IMR-90 (cell line): ENCODE measurements at places on chromosomes 3 and 15. TPM values are rescaled to one million over a fixed set of nuclear protein-coding genes. Genes with fewer than 3 reads are reported as not detected.

- H3K36me3 ChIP-seq, result peaks cover 30% of the 10 kb centered on the region
- no peaks in the 10 kb centered on the region for H3K27me3 ChIP-seq
- no peak for DNase-seq
- H3K27ac ChIP-seq, result no peak overlapping the region
Observed at GRCh38 chr15:65595960-65596359, 15.0 kb downstream of the INTS14 start.

Gene MINAR1
- 1.4 and 1.6 TPM in 2 replicates for total RNA-seq

DNA sequence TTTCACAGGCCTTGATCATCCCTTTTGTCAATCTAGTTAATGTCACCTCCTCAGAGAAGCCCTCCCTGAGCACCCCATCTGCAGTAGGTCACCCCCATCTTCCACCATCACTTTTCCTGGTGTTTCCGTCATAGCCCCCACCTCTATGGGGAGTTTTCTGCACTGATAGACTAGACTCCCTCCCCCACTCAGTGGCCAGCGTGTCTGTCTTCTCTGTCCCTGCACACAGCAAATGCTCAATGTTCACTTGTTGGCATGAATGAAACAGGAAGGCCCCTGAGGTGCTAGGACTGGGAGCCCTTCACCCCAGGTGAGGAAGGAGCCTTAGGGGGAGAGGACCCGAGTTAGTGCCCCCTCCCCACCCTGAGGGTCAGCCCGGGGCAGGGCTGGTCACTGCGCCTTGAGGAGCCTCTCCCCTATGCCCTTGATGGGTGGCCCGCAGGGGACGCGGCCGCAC, 15.8 kb upstream of the FANCD2 start:
- no peaks in the 10 kb centered on the region for H3K36me3 ChIP-seq
- peak overlapping the region; percentile 83 for H3K4me3 ChIP-seq
- no peak for DNase-seq
- peak overlapping the region; percentile 25 for H3K27ac ChIP-seq

DNA sequence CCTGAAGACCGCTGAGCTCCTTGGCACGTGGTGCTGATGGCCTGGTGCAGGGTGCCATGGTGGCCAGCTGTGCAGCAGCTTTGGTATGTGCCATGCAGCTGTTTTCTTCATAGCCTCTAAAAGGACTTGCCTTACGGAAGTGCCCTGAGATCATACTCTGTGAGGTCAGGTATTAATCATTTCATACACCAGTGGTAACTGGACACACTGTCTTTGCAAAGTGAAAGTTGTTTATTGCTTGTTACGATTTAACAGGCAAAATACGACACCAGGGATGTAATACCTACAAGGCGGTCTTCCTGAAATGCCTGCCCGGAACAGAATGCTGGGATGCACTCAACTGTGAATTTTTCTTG, 184.6 kb downstream of the ATP10A start:
- peaks cover 16% of the 10 kb centered on the region; the same call in 1 of the 2 replicates for H3K36me3 ChIP-seq
- no peak for DNase-seq
- no peaks in the 10 kb centered on the region for H3K27me3 ChIP-seq
- H3K4me3 ChIP-seq, result no peak overlapping the region
- H3K27ac ChIP-seq, result no peak overlapping the region

DNA sequence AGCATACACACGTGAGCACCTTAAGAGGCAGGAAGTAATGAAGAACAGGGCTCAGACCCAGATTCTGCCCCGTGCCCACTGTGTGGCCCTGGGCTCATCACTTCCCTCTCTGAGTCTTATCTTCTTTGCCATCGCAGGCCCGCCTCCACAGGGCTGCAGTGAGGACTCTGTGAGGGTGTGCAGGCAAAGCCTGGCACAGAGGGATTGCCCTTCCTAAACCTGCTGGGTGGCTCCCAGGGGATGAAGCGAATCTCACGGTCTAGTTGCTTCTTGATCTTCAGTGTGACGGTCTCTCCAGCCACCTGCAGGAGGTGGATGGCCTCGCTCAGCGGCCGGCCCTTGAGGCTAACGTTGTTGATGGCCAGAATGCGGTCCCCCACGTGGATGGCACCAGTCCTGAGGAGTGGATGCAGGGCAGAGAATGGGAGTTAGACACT, 32.8 kb downstream of the GRIP2 start:
- H3K27ac ChIP-seq, result no peak overlapping the region
- H3K27me3 ChIP-seq, result peaks cover 12% of the 10 kb centered on the region
- H3K4me3 ChIP-seq, result no peak overlapping the region
- H3K4me1 ChIP-seq, result no peaks in the 10 kb centered on the region

DNA sequence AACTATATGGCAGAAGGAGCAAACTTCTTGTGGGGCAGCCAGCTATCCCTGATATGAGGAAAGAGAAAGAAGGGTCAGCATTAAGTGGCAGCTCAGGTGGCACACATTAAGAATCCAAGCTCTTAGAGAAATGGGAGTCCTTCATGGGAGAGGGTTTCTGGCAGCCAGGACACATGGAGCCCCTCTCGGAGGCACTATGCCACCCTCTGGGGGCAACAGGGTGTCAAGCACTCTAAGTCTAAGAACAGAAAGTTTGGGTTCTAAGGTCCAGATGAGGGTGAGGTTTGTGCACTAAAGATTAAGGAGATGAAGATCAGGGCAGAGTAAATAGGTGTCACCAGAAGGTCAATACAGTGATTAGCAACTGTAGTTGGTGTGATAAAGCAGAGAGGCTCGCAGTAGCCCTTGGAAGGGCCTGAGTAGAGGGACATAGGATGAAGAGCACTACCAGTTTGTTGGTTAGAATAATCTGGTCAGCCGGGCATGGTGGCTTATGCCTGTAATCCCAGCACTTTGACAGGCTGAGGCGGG, 89.3 kb downstream of the ST6GAL1 start:
- H3K4me1 ChIP-seq, result no peaks in the 10 kb centered on the region
- H3K4me3 ChIP-seq, result no peak overlapping the region
- DNase-seq, result no peak
- no peak overlapping the region for H3K27ac ChIP-seq
- no peaks in the 10 kb centered on the region for H3K36me3 ChIP-seq

Gene PIGB
- total RNA-seq, result 11.8 and 17.5 TPM in 2 replicates

Gene RAB5A
- total RNA-seq, result 46.4 and 82.8 TPM in 2 replicates

DNA sequence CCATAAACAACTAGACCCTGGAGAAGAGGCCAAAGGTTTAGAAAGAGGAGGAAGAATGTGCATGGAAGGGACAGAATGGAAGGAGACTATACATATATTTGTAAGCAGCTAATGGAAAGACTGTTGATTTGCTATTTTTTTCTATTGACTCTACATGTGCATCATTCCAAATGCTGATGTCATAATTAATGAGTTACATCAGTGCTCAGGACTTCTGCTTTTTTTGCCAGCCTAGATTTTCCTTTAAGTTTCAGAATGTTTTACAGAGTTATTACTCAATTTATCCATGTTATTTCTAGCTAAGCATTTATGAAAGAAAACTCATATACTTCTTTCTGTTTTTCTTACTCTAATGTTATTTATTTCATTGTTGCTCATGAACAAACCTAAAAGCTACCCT, 62.6 kb upstream of the VGLL3 start:
- no peaks in the 10 kb centered on the region for H3K4me1 ChIP-seq
- H3K4me3 ChIP-seq, result no peak overlapping the region
- no peaks in the 10 kb centered on the region for H3K36me3 ChIP-seq
- no peaks in the 10 kb centered on the region for H3K27me3 ChIP-seq
- no peak for DNase-seq
- H3K27ac ChIP-seq, result no peak overlapping the region

- no peaks in the 10 kb centered on the region; the same call in 1 of the 2 replicates for H3K4me1 ChIP-seq
- H3K36me3 ChIP-seq, result no peaks in the 10 kb centered on the region
Observed at GRCh38 chr15:29021857-29022256, 136.1 kb downstream of the APBA2 start.

GRCh38 chr15:78098131-78098755, 5.9 kb downstream of the SH2D7 start:
- no peak overlapping the region for H3K27ac ChIP-seq
- no peaks in the 10 kb centered on the region for H3K36me3 ChIP-seq
- no peak overlapping the region for H3K4me3 ChIP-seq
- peaks cover 10% of the 10 kb centered on the region for H3K4me1 ChIP-seq

DNA sequence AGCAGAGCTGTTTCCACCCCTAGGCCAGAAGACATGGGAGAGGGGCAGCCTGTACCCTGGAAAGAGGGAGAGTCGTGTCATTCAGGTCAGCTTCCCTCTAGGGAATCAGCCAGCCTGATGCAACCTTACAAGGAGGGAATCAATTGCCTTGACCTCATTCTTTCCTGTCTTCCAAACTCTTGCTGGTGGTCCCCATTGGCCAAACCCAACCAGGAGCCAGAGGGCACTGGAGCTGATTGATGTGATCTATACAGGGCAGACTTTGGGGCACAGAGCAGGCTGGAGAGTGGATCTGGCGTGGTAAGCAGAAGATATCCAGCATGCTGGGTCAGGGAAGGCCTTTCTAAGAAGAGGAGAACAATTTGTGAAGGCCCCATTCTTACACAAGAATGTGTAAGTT, 19.1 kb upstream of the MAGEF1 start:
- peaks cover 18% of the 10 kb centered on the region for H3K27me3 ChIP-seq
- H3K4me3 ChIP-seq, result no peak overlapping the region
- no peaks in the 10 kb centered on the region for H3K36me3 ChIP-seq
- no peak for DNase-seq
- no peak overlapping the region for H3K27ac ChIP-seq
- H3K4me1 ChIP-seq, result peaks cover 3% of the 10 kb centered on the region; the same call in 1 of the 2 replicates

Gene TUSC7
- total RNA-seq, result not detected in 2 replicates

- no peak overlapping the region for H3K4me3 ChIP-seq
- DNase-seq, result peak; percentile 89
- H3K27ac ChIP-seq, result peak overlapping the region; percentile 1; the same call in 1 of the 2 replicates
- no peaks in the 10 kb centered on the region for H3K36me3 ChIP-seq
Observed at GRCh38 chr15:71800835-71801745, 9.3 kb upstream of the NR2E3 start.

Gene ELL3
- 1.6 and 1.7 TPM in 2 replicates for total RNA-seq

Gene AP4E1
- 6.8 and 12.8 TPM in 2 replicates for total RNA-seq

Gene SAMD7
- total RNA-seq, result not detected in 2 replicates

Gene KBTBD13
- not detected in 2 replicates for total RNA-seq

- no peak overlapping the region for H3K4me3 ChIP-seq
- no peaks in the 10 kb centered on the region for H3K4me1 ChIP-seq
- H3K27ac ChIP-seq, result no peak overlapping the region
- no peaks in the 10 kb centered on the region for H3K36me3 ChIP-seq
- DNase-seq, result no peak
- H3K27me3 ChIP-seq, result peaks cover 47% of the 10 kb centered on the region
Observed at GRCh38 chr3:184395320-184395660, 15.4 kb downstream of the CHRD start.

Gene STRC
- total RNA-seq, result not detected in 2 replicates

Gene SERPINI2
- total RNA-seq, result not detected in 2 replicates

DNA sequence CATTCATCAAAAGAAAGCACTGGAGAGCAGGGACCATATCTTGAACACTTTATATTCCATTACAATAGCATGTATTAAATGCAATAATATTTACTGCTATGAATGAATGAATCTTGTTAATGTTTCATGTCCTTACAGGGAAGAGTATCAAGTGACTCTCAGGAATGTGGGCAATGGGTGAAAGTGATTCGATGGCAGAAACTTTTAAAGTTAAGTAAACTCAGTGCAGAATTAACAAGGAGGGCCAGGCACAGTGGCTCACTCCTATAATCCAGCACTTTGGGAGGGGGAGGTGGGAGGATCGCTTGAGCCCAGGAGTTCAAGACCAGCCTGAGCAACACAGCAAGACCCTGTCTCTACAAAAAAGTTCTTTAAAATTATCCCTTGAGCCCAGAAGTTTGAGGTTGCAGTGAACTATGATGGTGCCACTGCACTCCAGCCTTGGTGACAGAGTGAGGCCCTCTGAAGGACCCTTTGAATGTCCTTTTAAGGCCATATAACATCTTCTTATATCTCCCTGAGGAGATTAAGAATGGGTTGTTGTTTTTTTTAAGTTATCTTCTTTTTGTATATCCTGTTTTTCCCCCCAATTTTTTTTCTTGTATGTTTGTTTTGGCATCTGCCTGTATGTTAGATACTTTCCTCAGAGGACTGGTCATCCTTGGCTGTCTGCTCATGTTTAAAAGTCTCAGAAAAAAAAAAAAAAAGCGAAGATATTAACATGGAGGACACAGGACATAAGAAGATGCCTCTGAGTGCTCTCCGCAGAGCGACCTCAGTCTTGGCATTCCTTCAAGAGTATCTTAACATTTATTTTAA, 9.6 kb upstream of the FSIP1 start:
- no peaks in the 10 kb centered on the region for H3K27me3 ChIP-seq
- no peak overlapping the region for H3K4me3 ChIP-seq
- H3K27ac ChIP-seq, result peak overlapping the region; percentile 64; the same call in 1 of the 2 replicates
- H3K36me3 ChIP-seq, result no peaks in the 10 kb centered on the region; the same call in 1 of the 2 replicates
- peaks cover 17% of the 10 kb centered on the region for H3K4me1 ChIP-seq

Gene CHDH
- under 0.01 and 0.28 TPM in 2 replicates for total RNA-seq

Gene KIF15
- total RNA-seq, result 8.4 and 10.8 TPM in 2 replicates

DNA sequence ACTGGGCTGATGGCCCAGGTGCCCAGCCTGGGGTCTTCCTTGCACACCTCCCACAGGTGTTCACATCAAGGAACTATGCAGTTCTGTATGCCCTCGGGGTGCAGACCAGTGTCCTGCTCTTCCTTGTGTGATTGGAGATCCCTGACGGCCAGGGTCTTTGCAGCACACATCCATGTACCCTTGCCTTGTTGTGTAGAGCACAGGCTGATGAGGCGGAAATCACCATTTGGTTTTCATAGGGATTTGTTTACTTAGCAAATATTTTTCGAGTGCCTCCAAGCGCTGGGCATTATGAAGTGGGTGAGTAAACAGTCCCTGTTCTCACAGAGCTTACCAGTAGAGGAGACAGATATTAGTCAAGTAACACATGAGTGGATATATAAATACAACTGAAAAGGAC, 209.3 kb upstream of the UMPS start:
- peak; percentile 8 for DNase-seq
- no peaks in the 10 kb centered on the region for H3K4me1 ChIP-seq
- no peak overlapping the region for H3K27ac ChIP-seq
- no peak overlapping the region for H3K4me3 ChIP-seq

Gene SPSB4
- not detected in 2 replicates for total RNA-seq

DNA sequence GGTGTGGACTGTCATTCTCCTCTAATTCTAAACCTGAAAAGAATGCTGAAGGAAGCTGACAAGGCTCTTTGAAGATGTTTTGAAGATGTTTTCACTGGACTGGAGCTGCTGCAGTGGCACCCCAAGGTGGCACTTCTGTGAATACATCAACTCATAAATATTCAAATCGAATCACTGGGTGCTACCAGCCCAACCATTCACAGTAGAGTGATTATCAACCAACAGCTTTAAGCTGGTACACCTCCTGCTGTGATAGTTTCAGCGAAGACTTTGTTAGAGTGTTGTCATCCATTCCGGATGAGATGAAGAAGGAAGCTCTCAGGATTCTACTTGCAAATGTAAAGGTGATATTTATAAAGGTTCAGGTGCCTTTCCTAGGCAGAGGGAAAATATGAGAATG, 106.6 kb downstream of the LSAMP start:
- no peak overlapping the region for H3K4me3 ChIP-seq
- DNase-seq, result no peak
- no peaks in the 10 kb centered on the region for H3K27me3 ChIP-seq
- H3K27ac ChIP-seq, result no peak overlapping the region

GRCh38 chr3:189563853-189564563, 67.2 kb upstream of the TP63 start:
- no peaks in the 10 kb centered on the region for H3K36me3 ChIP-seq
- H3K4me3 ChIP-seq, result no peak overlapping the region
- H3K4me1 ChIP-seq, result peaks cover 2% of the 10 kb centered on the region; the same call in 1 of the 2 replicates
- no peak overlapping the region for H3K27ac ChIP-seq
- H3K27me3 ChIP-seq, result no peaks in the 10 kb centered on the region

- no peak overlapping the region for H3K4me3 ChIP-seq
- H3K27me3 ChIP-seq, result peaks cover 10% of the 10 kb centered on the region
- no peaks in the 10 kb centered on the region for H3K4me1 ChIP-seq
- DNase-seq, result peak; percentile 3
- H3K27ac ChIP-seq, result no peak overlapping the region
Observed at GRCh38 chr3:36741285-36741684, 23.1 kb downstream of the DCLK3 start.

Gene FOXB1
- not detected in 2 replicates for total RNA-seq

Gene DENND6A
- 9.0 and 10.3 TPM in 2 replicates for total RNA-seq

Gene TGFBR2
- 87.5 and 89.7 TPM in 2 replicates for total RNA-seq
